Natural killer cell (primary cell): ENCODE measurements at places on chromosomes 16 and 17. TPM values are rescaled to one million over a fixed set of nuclear protein-coding genes. Genes with fewer than 3 reads are reported as not detected.

- DNase-seq, result no peak
These were observed 41.5 kb downstream of the RPTOR start for GRCh38 chr17:80585890-80586845.

- no peak for DNase-seq
These were observed 740.7 kb upstream of the CA10 start for GRCh38 chr17:52899235-52899634.

The KRT33B gene
- not detected for total RNA-seq

The TSR3 gene
- total RNA-seq, result 34.7 TPM
